ENCODE measurements at places on chromosomes 2 and 18. TPM values are rescaled to one million over a fixed set of nuclear protein-coding genes. Genes with fewer than 3 reads are reported as not detected.

Gene APOB
- 0.62 TPM for total RNA-seq

Gene LYPD6
- total RNA-seq = 0.57 TPM

DNA sequence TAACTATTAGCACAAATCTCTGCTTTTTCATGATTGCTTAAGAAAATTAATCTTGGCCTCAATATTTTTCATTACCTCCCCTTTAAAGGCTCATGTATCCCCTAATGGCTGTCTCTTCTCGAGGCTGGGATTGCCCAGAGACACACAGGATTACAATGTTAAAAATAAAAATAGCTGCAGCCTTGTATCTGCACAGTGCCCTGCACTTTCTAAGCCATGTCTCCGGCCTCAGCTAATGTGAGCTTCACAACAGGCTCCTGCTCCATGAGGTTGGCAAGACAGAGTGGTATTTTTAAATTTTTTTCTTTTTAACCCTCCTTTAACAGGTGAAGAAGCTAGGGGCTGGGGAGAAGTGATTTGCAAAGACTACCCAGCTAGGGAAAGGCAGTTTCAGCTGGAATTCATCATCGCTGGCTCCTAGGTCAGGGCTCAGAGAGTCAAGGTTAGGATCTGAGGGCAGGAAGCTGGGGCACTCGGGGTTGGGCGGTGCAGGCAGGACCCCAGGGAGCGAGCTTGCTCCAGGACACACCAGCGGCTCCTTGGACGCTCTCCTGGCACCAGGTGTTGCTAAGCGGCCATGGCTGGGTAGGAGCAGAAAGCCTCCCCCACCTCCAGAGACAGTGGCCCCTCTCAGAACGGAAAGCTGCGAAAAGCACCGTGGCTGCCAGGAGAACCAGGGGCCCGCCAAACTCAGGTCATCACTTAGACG lies 135.6 kb downstream of the SMAD2 start:
- DNase-seq = no peak

DNA sequence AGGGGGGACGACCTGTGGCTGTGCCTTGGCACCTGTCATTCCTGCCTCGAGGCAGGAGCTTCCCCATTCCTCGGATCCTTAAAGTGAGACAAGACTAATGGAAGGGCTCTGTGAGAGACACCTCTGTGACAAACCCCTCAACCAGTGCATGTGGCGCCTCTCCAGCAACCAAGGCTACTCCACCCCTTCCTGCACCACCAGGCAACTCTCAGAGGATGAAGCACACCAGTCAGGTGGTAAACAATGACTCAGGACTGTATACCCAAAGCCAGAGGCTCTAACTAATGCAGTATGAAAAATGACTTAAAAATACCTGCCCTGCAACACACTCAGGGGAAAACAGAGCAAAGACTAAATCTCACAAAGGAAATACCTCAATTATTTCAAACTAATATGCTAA lies 136.9 kb downstream of the UXS1 start:
- no peak for DNase-seq

GRCh38 chr2:30371772-30372373 lies 75.2 kb upstream of the LCLAT1 start:
- no peak for DNase-seq

DNA sequence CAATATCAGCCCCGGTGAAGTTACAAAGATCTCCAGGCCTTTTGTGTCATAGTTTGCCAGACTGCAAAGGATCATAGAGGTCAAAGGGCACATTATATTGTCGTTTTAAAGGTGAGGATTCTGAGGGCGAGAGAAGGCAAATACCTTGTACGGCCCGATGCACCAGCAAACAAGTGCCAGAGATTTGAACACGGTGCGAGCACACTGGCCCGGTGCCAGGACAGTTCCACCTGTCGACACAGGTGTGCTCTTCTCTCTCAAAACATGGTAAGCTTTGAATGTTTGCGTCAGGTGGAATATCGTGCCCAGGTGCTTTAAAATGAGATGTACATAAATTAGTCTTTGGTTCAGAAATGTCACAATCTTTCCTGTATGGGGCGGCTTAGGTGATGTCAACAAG lies 776.1 kb upstream of the ID2 start:
- no peak for DNase-seq

Gene VPS54
- 20.9 TPM for total RNA-seq

- DNase-seq = no peak
These were observed 37.7 kb downstream of the LHCGR start for GRCh38 chr2:48717846-48718245.

DNA sequence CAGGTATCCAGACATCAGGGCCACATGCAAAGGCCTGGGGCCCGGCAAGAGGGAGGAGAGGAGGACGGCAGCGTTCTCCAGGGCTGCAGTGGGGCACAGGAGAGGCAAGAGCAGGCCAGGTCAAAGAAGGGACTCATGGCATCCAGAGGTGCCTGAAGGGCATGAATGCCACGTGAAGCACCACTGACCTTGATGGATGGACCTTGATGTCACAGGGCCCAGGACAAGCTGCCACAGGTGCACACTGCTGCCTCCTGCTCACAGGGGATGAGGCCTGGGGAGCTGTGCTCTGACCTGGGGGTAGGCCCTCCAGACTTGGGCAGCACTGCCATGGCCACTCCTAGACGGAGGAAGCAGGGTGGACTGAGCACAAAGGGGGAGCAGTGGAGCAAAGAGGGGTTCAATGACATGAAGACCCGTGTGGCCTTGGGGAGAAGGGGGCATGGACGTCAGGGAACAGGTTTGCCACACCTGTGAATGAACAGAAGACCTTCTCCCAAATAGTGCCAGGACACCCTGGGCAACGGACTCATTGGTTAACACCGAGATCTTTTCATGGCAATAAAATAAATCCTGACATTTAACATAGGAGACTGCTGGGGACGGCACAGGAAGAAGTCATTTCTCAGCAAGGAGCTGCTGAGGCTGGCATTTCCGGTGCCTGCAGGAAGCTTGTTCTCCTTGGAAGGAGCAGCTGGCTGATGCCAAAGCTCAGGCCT lies 65.6 kb downstream of the EMX1 start:
- no peak for DNase-seq

DNA sequence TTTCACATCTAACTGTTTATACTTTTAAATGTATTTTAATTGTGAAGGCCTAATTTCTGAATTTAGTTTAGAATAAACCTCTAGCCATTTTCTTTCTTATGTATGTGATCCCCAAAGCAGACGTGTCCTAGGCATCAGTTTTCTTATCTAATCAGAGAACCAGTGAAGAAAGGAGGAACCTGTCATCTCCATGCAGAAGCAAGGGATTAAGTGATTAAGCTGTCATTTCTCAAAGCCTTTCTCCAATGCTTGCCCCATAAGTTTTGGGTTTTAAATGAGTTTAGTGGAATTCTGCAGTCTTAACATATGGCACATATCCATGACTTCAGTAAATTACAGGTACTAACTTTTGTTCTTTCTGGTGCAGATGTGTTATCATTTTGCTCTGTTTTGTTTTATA lies 190.4 kb downstream of the PLCL1 start:
- no peak for DNase-seq

Gene ZEB2
- total RNA-seq = 22.9 TPM

GRCh38 chr2:126645211-126645618 lies 10.7 kb upstream of the GYPC start:
- DNase-seq = no peak

Gene EFEMP1
- total RNA-seq = 20.8 TPM

Gene DNER
- 2.5 TPM for total RNA-seq

DNA sequence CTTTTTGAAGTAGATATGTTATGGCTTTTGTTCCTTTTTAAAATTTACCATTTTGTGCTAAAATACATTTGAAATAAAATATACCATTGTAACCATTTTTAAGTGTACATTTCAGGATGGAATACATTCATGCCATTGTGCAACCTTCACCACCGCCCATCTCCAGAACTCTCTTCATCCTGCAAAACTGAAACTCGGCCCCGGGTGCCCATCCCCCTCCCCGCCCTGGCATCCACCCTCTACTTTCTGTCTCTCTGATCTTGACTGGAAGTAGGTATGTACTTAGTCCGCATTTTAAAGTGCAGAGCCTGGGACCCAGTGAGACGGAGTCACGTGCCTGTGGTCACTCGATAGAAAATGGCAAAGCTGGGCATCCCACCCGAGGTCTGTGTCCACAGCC lies 45.6 kb downstream of the DIPK1C start:
- no peak for DNase-seq

GRCh38 chr2:113784823-113785744 lies 28.6 kb upstream of the SLC35F5 start:
- DNase-seq = no peak

DNA sequence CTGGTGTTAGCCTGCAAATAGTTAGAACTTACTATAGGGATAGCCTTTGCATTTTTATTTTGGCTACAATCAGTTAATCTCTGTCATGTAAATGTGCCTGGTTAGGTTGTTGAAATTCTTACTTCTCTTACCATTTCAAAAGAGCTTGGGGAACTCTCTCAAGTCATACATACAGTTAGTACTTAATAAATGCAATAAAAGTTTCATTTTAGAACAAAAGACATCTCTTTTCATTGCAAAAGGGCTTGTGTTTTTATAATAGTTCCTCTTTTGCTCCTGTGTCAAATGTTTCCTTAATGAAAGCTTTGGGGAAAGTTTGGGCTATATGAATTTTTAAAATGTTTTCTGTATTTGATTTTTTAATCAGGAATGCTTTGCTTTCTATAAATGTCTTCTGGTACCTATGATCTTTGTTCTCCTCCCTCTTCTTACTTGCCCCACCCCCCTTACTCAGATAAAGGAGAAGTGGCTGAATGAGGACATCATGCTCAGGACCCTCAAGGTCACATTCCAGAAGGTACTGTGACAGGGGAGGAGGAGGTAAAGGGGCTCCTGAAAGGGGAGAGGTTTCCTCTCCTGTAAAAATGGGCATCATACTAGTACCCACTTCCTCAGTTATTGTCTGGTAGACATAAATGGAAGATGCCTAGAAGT lies 13.6 kb downstream of the PTPN18 start:
- DNase-seq = no peak

DNA sequence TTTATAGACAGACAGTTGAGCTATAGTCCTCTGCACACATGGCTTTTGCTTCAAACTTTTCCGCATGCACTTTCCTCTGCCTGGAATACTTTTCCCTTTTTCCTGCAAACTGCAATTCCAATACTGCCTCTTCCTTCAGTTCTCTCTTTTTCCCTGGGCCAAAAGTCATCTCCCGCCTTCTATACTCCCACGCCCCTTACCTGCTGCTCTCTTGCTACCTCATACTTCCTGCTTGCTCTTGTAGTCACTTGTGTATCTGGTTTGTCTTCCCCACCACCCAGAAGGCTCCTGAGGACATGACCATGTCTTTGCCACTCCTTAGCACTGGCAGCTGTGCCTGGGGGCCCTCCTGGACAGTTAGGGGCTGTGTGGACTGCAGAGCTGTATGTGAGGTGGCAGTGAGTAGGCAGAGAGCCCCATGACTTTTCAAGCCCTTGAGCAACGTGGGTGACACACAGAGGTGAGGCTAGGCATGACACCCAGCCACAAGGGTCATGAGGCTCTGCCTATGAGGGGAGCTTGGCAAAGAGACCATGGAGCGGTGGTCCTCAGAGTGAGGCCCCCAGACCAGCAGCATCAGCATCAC lies 23.2 kb downstream of the SPEG start:
- no peak for DNase-seq
